ENCODE measurements at places on chromosomes 3 and 15.

DNA sequence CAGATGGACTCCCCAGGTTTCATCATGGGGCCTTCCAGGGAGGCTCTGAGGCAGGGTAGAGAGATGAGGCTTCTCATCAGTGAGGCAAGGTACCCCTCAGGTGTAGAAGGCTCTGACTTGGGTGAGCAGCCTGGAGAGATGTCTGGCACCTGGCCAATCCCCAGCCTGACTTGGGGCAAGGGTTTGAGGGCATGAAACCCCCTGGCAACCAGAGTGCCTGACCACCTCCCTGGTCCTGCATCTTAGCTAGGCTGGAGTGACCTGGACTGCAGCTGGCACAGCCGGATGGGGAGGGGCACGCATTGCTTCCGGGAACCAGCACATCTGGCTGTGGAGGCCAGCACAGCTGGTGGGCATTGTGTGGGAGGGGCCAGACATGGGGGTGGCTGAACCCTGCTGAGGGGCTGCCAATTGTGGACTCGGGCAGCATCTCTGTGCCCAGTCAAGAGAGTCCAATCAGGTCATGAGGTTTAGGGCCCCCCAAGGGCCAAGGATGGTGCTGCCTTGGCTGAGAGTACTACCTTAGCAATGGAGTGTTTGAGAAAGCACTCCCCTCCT, 1.9 kb downstream of the ZBTB47 start:
- no peak for DNase-seq

- DNase-seq = no peak
These were observed 23.5 kb downstream of the CHP1 start for GRCh38 chr15:41254560-41254959.

- DNase-seq = no peak
These were observed 144.9 kb downstream of the EDEM1 start for GRCh38 chr3:5332270-5332956.

DNA sequence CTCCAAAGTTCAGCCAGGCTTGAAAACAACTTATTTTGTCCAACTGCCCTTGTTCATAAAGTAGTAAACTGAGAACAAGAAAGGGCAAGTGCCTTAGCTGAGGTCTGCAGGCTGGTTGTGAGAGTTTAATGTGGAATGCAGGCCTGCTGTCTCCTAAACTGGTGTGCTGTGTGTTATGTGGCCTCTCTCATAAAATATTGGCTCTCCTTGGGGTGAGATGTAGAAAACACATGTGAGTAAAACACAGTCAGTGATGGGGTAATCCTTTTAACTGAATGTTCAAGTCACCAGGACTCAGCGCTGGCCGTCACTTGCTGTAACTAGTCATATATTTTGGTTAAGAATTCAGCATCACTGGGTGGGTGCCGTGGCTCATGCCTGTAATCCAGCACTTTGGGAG, 7.1 kb upstream of the ST6GAL1 start:
- no peak for DNase-seq

GRCh38 chr3:182524711-182525401, 268.4 kb upstream of the ATP11B start:
- DNase-seq = no peak

DNA sequence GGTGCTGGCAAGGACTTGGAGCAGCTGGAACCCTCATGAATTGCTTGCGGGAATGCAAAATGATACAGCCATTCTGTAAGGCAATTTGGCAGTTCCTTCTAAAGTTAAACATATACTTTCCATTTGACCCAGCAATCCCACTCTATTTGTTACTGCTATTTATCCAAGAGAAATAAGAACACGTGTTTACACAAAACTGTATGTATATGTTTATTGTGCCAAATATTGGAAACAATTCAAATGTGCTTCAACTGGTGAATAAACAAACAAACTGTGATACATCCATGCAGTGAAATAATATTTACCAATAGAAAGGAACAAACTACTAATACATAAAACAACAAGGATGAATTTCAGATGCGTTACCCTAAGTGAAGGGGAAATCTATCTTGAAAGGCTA, 60.0 kb upstream of the NTRK3 start:
- no peak for DNase-seq

DNA sequence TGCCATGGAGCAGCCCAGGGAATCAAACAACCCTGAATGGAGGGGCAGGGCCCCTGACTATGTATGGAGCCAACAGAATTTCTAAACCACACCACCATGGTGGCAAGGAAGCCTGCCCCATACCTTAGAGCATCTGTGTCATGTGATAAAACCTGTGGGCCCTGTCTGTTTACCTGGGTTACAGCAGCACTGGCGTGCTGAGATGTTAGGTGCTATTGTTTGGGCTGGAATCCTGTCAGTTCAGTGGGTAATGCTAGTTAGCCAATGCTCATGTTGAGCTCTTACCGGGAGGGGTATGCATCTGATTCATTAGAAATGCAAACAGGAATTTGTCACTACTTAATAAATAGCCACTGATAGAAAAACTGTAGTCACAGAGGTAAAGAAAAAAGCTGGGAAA, 63.5 kb upstream of the ETV5 start:
- DNase-seq = no peak

- DNase-seq = no peak
These were observed 9.9 kb upstream of the ANPEP start for GRCh38 chr15:89824607-89824867.

GRCh38 chr3:184781801-184782200, 30.2 kb upstream of the VPS8 start:
- DNase-seq = no peak

DNA sequence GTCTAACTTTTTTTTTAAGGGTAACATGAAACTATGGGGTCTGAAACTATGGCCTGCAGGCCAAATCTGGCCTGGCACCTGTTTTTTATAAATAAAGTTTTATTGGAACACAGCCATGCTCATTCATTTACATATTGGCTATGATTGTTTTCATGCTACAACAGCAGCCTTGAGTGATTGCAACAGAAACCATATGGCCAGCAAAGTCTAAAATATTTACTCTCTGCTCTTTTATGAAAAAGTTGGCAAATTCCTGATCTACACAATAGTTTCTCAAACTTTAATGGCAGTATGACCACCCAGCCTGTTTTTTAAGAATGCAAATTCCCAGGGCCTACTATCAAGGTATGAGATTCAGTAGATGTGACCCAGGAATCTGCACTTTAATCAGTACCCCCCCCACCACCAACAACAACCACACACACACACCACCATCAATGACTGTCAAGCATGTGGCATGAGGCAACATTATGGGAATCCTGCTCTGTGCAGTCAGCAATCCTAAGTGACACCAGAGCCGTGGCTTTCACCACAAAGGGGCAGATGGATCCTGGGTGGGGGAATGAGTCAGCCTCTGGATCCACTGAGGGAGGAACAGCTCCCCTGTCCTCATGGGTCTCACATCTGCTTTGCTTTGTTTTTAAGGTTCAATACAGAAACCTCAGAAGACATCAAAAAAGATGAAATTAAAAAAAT, 142.8 kb downstream of the NTRK3 start:
- no peak for DNase-seq

Data from CD4-positive, alpha-beta T cell treated with Interleukin-21 for 1 hour (primary cell).